B cell (primary cell): ENCODE measurements at places on chromosomes 6 and 20.
A peak's percentile ranks its signal among the peaks of the same experiment; 100 is the strongest.

GRCh38 chr6:17429383-17430061 is 36.1 kb downstream of the CAP2 start:
- no peak for DNase-seq

DNA sequence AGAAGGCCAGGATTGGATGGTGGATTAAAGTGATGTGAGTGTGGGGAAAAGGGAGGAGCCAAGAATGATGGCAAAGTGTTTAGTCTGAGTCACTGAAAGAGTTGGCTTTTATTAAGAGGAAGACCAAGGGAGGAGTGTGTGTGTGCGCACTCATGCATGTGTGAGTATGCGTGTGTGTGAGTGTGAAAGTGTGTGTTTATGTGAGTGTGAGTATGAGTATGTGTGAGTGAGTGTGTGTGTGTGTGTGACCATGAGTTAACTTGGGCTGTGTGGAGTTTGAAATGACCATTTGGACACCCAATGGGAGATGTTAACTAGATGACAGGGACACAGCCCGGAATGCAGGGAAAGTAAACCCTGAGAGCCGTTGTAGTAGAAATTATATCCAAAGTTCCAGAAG is 57.6 kb upstream of the EYA2 start:
- no peak for DNase-seq

DNA sequence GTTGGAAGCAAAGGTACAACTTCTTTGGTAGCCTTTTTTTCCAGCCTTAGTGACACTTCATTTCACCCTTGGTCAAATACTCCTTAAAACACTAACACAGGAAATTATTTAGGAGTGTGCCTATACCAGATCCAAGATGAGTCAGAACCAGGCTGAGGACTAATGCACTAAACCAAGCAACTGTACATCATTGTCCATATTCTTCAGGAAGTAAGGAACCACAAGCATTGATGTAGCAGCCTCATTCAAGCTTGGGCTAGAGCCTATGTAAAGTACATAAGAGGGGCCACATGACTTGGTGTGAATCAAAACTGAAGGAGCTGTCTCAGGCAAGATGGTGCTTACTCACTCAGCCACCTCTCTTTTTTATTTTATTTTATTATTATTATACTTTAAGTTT is 20.7 kb upstream of the ADGB start:
- no peak for DNase-seq

- DNase-seq: no peak
Observed at GRCh38 chr6:158476389-158476788, 83.5 kb upstream of the TMEM181 start.

GRCh38 chr20:13223736-13224520 is 2.9 kb downstream of the ISM1 start:
- DNase-seq: no peak

DNA sequence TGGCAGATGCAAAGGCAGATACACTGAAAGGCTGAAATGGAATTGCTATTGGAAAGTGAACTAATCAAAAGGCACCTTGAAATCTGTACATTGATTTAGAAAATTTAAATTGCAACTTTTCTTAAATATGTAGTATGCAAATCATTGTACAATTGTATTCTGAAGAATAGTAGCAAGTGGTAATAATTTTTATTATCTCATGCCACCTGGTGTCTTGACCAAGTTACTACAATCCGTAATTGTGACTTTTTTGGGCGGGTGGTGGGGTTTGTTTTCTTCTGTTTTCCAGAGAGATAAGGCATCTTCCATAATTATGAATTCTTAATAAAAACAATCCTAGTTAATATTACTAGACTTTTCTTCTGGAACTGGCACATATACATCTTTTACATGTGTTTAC is 12.5 kb upstream of the BCKDHB start:
- peak; percentile 41 for DNase-seq

GRCh38 chr6:148739822-148740128 is 7.1 kb upstream of the UST start:
- no peak for DNase-seq

DNA sequence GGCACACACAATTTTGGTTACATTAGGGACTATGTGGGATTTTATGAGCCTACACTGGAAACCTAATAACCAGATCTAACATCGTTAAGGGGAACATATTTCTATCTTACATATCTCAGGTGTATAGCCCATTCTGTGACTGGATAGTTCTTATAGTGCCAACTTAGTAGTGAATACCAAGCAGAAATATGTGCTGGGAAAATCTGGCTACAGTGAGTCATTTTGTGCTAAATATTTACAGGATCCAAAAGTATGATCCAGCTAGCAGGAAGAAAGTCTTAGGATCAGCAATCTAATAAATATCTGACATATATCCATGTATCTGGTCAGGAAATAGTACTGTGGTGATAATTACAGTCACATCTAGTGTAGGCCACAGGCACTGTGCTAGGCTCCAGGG is 94.6 kb upstream of the INSM1 start:
- no peak for DNase-seq

GRCh38 chr20:19913927-19914614 is 103.1 kb upstream of the NAA20 start:
- DNase-seq: no peak

- DNase-seq: no peak
Observed at GRCh38 chr6:167298127-167298526, 7.0 kb downstream of the UNC93A start.

DNA sequence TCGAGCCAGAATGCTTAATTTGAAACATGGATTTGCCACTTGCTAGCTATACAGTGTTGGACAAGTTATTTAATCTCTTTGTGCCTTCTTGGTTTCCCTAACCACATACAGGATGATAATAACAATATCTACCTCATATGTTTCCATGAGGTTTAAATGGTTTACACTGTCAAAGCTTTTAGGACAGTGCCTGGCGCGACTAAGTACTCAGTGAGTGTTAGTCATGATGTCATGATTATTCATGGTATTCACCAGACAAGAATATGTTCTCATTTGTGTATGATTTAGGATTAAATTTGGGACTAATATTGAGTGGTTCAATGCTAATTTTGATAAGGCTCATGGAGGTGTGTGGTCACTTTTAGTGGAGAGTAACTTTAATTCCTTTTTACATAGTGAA is 167.4 kb downstream of the EYA4 start:
- no peak for DNase-seq

- DNase-seq: no peak
Observed at GRCh38 chr6:22892452-22892851, 323.1 kb downstream of the HDGFL1 start.

DNA sequence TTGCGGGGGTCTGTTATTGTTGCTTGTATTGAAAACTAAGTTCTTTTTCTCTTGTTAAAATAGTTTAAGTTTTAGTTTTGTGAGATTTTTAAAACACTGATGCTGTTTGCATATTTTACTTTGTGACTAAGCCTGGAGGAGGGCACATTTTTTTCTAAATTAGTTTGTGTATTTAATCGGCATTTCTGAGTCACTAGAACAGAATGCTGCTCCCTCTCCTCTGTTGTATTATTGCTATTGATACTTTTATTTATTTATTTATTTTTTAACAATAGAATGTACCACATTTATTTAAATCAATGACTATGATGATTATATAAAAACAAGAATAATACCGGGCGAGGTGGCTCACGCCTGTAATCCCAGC is 5.1 kb upstream of the FAM50B start:
- no peak for DNase-seq

DNA sequence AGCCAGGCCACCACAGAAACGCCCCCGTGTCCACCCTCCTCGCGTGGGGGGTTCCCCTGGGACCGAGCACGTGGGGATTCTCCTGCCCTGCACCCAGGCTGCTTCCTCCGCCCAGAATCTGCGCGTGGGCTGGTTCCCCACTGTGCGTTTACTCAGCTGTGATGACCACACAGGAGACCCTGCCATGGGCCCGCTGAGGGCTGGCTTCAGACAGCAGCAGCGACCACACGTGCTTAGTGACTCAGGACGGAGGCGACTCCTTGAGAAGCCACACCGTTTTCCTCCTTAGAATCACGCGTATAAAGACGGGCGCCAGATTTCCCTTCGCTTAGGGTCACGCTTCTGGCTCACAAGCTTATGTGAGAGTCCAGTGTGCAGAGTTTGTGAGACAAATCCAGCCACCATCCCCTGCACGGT is 63.9 kb upstream of the PDE10A start:
- DNase-seq: no peak

- DNase-seq: no peak
Observed at GRCh38 chr6:101462576-101462975, 69.1 kb downstream of the GRIK2 start.

- no peak for DNase-seq
Observed at GRCh38 chr6:126312013-126312665, 27.8 kb upstream of the CENPW start.

- DNase-seq: no peak
Observed at GRCh38 chr6:89140347-89141156, 5.3 kb upstream of the PM20D2 start.

DNA sequence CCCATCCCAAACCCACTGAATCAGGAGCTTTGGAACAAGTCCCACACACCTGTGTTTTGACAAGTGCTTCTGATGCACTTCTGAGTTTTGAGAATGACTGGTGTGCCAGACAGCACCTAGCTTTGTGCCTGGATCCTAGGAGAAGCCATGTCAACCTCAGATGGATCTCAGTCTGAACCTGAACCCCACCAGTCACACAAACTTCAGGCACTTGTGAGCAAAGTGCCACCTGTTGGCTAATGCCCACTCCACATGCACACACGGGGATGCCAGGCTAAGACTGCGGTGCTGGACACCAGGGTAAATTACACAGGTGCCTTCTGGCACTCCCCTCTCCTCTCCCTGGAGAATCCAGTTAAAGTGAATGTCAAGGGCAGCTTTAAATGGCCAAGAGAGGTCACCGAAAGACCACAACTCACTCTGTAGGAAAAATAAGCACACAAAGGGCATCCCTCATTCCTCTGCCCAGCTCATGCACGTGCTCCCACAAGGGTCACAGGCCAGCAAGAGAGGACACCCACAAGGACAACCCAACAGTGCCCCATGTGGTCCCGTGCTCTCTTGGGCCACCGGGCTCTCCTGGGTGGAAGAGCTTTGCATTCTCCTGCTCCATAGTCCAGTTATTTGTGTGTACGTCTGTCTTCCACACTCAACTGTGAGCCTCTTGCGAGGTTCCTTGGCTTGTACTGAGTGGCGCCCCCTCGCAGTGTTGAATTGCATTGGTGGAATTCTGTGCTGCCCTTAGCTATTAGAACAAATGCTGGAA is 45.6 kb downstream of the TAF8 start:
- DNase-seq: no peak
